ENCODE measurements at places on chromosomes 1 and 21. TPM values are rescaled to one million over a fixed set of nuclear protein-coding genes. Genes with fewer than 3 reads are reported as not detected.

Gene MAN1C1
- total RNA-seq = 18.0 TPM

Gene CELA2A
- not detected for total RNA-seq

Gene MROH7
- 6.8 TPM for total RNA-seq

Gene FCRL1
- total RNA-seq = not detected

Gene ST6GALNAC3
- total RNA-seq = 4.5 TPM

Gene TMEM81
- total RNA-seq = 3.1 TPM

Gene KCNE1
- 4.8 TPM for total RNA-seq

Gene GNAT2
- total RNA-seq = not detected

Gene UTS2
- not detected for total RNA-seq

Gene MYOC
- total RNA-seq = 1.0 TPM

Gene CFAP45
- total RNA-seq = 1.1 TPM

Gene LPAR3
- 16.2 TPM for total RNA-seq

Gene SPATA21
- not detected for total RNA-seq

Gene CRNN
- total RNA-seq = not detected

Gene GUCA2B
- not detected for total RNA-seq

- DNase-seq = no peak
Observed at GRCh38 chr1:183103147-183103546, 79.9 kb downstream of the LAMC1 start.

DNA sequence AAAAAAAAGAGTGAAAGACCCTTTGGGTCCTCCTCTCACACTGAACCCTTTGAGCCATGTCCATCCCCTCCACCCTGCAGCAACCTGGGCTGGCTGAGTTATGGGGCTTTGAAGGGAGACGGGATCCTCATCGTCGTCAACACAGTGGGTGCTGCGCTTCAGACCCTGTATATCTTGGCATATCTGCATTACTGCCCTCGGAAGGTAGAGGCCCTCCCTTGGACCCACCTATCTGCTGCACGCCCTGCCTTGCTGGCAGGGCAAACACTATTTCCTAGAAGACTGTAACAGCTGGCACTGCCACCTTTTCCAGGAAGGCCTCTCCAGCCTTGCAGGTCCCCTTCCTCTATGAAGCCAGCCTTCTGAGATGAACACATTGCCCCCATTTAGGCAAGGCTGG lies 1.1 kb downstream of the SLC50A1 start:
- DNase-seq = no peak

DNA sequence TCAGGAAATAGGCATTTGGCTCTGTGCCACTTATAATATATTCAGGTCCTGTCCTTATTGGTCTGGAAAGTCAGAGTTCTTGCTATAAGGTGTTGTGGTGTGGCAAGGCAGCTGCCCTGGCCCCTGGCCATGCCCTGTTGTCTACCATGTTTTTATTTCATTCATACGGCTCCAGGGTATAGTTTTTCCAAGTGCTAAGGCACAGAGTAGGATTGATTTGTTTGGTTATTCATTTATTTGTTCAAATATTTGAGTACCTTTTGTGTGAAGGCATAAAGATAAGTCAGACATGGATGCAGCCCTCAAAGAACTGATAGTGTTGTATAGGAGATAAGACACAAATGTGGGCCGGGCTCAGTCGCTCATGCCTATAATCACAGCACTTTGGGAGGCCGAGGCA lies 10.1 kb downstream of the ZBTB8B start:
- no peak for DNase-seq

DNA sequence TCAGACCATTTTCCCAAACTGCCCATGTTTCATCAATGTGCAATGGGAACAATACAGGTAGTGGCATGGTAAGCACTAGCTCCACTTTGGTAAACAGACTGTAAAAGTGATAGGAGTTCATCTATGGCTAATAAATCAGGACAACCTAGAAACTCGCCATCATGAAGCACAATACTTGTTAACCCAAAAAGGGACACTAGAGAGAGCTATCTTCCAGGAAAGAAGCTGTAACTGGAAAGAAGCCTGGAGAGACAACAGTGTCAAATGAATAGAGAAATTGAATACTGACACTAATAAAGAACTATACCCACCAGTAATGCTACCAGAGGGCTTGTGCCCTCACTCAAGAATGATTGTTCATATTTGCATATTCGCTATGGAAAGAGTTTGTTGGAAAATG lies 164.7 kb upstream of the RGS18 start:
- DNase-seq = no peak

- no peak for DNase-seq
Observed at GRCh38 chr1:181296180-181296579, 187.1 kb upstream of the CACNA1E start.

DNA sequence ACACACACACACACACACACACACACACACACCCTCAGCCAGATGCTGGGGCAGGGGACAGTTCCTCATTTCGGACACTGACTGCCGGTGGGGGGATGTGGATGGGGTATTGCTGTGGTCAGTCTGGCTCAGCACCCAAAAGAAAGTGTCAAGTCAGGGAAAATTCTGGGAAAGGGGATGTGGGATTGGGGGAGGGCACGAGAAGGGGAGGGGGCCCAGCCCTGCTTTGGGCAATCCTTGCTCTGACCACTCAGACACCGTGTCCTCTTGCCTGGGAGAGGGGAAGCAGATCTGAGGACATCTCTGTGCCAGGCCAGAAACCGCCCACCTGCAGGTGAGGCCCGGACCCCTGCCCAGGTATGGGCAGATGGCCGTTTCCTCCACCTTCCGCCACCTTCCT lies at the start of gene C1QC:
Gene C1QC (plus strand): TSS at position 253 of the 400 bp plus-strand sequence. CDS start 391 bp downstream, outside the sequence.
- peak; percentile 51 for DNase-seq

- DNase-seq = no peak
Observed at GRCh38 chr1:63405987-63406386, 38.6 kb downstream of the ALG6 start.

GRCh38 chr1:62089570-62089969 lies 105.1 kb upstream of the L1TD1 start:
- no peak for DNase-seq

DNA sequence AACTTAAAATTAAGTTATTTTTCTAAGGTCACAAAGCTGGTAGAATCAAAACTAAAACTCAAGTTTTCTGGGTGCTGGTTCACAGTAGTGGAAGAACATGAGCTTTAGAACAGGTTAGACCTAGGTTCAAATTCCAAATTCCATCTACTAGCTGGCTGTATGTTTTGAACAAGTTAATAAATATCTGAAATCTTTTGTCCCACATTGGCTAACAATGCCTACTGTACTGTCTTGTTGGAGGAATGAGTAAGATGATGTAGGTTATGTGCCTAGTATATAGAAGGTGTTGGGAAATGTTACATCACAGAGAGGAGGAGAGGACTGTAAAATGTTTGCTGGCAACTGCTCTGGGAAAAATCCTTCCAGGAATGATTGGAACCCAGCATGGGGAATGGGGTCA lies 14.0 kb upstream of the CD247 start:
- no peak for DNase-seq

- no peak for DNase-seq
Observed at GRCh38 chr21:39422527-39423241, 22.9 kb downstream of the LCA5L start.

DNA sequence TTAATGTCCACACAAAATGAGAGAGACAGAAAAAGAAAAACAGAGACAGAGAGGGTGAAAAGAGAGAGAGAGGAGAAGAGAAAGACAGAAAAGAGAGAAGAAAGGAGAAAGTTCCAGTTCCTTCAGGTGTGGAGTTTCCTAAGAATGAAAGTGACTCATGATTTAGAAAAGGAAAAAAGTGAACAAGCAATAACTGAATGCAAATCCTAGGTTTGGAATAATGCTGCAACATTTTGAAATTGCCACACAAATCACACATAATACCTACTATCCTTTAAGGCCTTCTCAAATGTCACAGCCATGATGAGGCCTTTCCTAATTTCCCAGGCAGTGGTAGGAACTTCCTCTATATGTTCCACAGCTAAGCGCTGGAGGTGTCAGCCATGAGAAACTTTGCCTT lies 31.5 kb upstream of the XPR1 start:
- no peak for DNase-seq

GRCh38 chr1:6179564-6180175 lies 451 bp downstream of the CHD5 start:
- DNase-seq = no peak

- no peak for DNase-seq
Observed at GRCh38 chr1:45299981-45300668, 26.6 kb upstream of the HPDL start.

- no peak for DNase-seq
Observed at GRCh38 chr1:50292276-50292675, 131.0 kb downstream of the DMRTA2 start.

- no peak for DNase-seq
Observed at GRCh38 chr1:157199421-157199755, 61.2 kb upstream of the ETV3 start.

- DNase-seq = peak; percentile 43
Observed at GRCh38 chr1:178055093-178055492, 38.8 kb upstream of the RASAL2 start.

- DNase-seq = no peak
Observed at GRCh38 chr1:45001011-45001481, 10.1 kb downstream of the HECTD3 start.

DNA sequence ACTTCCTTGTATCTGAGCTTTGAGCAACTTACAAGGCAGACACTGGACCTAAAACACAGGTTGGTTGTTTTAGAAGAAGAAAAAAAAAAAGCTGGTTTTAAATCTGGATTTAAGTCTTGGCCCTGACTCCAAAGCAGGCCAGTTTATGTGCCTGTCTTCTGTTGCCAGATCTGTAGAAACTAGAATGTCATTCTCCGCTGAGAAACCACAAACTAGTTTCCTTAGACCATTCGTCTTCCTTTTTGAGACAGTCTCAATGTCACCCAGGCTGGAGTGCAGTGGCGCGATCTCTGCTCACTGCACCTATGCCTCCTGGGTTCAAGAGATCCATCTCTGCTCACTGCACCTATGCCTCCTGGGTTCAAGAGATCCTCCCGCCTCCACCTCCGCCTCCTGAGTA lies 33.9 kb downstream of the APP start:
- no peak for DNase-seq

- DNase-seq = no peak
Observed at GRCh38 chr1:197438010-197438790, 170.1 kb downstream of the CRB1 start.

GRCh38 chr1:100604372-100604771 lies 66.4 kb downstream of the GPR88 start:
- no peak for DNase-seq

- peak; percentile 9 for DNase-seq
Observed at GRCh38 chr21:43295066-43295958, 126.5 kb downstream of the CRYAA start.

GRCh38 chr1:11481019-11481418 lies 2.1 kb downstream of the DISP3 start:
- no peak for DNase-seq

DNA sequence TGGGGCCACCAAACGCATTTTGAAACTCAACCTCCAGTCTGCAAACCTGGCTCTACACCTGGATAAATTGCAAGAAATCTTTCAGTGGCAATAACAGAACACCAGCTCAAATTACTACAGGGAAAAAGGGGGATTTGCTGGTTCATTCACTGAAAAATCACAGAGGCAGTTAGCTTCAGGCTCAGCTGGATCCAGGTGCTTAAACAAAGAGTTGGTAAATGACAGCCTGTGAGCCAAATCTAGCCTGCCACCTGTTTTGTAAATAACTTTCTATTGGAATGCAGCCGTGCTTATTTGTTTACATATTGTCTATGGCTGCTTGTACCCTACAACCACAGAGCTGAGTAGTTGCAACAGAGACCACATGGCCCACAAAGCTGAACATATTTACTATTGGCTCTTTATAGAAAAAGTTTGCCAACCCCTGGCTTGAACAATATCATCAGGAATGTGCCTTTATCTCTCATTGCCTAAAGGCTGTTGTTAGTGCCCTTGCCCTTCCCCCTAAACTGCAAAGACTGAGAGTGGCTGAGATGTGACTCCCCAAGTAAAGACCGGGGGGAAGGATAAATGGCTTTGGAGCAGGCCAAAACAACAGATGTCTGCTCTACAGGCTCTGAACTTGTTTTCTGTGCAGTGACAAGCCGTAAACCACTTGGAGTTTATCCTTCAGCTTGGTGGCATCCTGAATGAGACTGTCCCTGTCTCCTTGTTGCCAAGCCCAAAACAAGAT lies 21.5 kb upstream of the PTPRF start:
- DNase-seq = no peak

- DNase-seq = no peak
Observed at GRCh38 chr1:157412308-157412707, 140.0 kb downstream of the FCRL5 start.

- peak; percentile 55 for DNase-seq
Observed at GRCh38 chr1:236142253-236143103, at the start of gene GPR137B. GPR137B (plus strand) TSS chr1:236142539; CDS start chr1:236142623, 84 bp downstream.

DNA sequence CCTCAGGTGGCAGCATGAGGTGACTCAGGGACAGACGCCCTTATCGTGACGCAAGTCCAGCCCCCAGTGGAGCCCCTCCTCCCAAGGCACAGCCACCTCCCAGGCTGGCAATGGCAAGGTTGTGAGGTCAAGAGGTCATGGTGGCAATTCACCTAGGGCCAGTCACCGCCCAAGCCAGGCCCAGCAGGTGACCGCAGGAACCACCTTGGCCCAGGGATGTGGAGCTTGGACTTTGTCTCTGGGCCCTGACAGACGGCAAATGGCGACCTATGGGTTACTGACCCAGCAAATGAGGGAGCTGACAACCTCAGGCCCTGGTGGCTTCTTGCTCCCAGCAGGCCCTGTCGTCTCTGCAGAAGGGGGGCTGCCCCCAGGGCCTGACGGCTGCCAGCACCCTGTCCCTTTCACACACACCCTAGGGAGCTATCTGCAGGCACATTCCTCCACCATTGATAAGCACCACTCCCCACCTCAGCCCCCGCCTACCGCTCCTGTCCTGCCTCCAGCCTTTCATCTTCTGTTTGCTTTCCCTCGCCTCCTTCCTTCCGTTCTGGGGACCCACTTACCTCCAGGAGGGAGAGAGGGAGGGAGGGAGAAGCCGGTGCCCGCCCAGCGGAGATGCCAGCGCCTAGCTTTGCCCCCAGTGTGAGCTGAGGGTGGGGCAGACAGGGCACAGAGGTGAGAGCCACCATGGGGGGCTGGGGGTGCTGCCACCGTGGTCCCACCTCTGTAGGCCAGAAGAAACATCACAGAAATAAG lies 12.1 kb downstream of the EPHA2 start:
- peak; percentile 75 for DNase-seq

DNA sequence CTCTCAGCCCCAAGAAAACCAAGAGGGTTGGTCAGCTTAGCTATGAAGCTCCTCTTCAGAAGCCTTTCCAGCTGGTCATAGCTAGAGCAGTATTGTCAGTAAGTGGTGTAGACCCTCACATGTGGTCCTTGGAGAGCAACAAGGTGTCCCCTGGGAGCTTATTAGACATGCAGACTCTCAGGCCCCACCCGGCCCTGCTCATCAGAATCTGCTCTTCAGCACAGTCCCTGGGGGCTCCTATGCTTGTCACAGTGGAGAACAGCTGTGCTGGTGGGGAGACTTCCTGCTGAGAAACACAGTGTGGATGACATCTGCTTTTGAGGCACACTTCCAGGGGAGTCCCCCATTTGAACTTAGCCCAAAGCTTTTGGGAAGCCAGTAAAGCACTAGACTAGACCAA lies 21.9 kb upstream of the NEK2 start:
- no peak for DNase-seq
